Activated T-cell treated with anti-CD3 and anti-CD28 coated beads for 48 hours (primary cell): ENCODE measurements at places on chromosomes 12 and 14.

- no peak for DNase-seq
Observed at GRCh38 chr14:39372656-39373055, 59.6 kb downstream of the FBXO33 start.

DNA sequence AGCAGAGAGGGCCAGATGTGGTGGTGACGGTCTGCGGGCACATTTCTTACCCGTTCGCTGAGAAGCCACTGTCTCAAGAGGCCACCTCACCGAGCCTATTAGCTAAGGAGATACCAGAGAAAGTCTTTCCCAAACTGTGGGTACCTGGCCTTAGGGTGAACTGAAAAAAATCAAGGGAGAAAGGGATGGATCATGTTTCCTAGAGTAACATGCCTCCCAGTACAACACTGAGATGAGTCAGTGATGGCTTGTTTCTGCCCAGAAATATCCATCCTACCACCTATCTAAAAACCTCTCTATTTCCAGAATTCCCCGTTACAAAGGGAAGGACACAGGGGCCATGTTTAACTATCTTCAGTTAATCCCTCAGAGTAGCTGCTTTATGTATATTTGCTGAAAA is 83.7 kb downstream of the LMNTD1 start:
- DNase-seq, result no peak

- no peak for DNase-seq
Observed at GRCh38 chr14:64444984-64445845, 20.1 kb upstream of the AKAP5 start.

- DNase-seq, result no peak
Observed at GRCh38 chr14:93171376-93171775, 13.3 kb downstream of the MOAP1 start.

DNA sequence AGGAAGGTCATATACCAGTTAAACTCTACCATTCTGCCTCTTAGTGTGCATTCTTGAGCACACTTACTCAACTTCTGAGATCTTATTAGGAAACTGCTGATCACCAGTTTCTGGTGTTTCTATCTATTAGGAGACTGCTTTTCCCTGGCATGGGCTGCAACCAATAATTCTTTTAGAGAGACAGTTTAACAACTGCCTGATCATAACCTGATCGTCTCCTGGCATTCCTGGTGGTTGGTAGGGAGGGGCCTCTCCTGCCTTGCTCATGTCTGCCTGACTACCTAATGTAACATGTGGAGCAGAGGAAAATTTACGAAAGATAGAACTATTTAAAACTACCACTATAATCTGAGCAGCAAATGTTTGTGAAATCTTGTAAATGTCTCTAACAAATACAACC is 75.3 kb upstream of the MGAT4C start:
- no peak for DNase-seq

- DNase-seq, result no peak
Observed at GRCh38 chr14:65263177-65263788, 149.2 kb upstream of the FUT8 start.

DNA sequence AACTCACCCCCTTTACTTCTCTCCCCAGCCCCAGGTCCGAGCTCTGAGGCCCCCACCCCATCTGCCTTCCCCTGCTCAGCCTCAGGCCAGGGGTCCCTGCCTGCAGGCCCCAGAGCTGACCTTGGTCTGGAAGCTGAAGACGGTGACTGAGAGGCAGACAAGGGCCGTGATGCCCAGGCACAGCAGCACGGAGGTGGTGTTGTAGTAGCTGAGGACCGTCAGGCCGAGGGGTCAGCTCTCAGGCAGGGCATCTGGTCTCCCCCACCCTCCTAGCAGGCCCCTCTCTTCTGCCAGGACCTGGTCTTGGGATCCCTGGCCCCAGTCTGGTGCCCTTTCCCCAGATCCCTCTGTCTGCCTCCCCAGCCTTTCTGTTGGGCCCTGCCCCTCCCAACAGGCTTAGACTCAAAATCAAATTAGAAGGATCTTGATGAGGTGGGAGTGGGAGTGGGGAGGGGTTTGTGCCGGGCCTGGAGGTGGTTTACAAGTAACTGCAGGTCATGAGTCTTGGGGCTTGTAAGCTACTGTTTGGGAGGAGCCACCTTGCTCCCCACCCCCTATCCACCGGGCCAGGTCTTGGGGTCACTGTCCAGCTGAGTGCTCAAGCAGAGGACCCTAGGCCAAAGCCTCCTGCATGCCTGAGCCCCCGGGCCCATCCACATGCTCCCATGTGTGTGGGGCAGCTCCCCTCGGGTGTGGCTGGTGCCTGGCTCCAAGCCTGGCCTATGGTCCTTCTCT is 14.2 kb downstream of the FAIM2 start:
- no peak for DNase-seq

GRCh38 chr12:28800129-28800528 is 348.9 kb upstream of the FAR2 start:
- DNase-seq, result no peak

DNA sequence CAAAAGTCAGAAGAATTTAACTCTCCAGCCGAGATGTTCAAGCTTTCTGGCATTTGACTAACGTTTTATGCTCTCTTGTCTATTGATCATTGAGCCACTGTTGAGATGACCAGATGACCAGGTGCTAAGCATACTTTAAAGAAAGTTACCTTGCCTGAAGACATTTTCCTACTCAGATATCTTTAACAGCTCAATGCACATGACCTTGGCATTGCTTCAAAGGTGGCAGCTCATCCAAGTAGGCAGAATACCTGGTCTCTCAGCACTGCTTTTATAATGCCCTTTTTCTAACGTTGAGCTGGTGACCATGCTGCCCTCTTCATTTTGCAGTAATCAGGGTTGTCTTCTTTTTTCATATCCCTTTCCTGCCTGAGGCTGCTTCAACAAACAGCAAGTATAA is 358.1 kb downstream of the RAD51B start:
- no peak for DNase-seq

- DNase-seq, result no peak
Observed at GRCh38 chr12:29281371-29282005, 99.5 kb downstream of the ERGIC2 start.

- DNase-seq, result no peak
Observed at GRCh38 chr14:103113774-103114173, 9.5 kb upstream of the TNFAIP2 start.
